ENCODE measurements at places on chromosomes 7 and 10.
A peak's percentile ranks its signal among the peaks of the same experiment; 100 is the strongest.

DNA sequence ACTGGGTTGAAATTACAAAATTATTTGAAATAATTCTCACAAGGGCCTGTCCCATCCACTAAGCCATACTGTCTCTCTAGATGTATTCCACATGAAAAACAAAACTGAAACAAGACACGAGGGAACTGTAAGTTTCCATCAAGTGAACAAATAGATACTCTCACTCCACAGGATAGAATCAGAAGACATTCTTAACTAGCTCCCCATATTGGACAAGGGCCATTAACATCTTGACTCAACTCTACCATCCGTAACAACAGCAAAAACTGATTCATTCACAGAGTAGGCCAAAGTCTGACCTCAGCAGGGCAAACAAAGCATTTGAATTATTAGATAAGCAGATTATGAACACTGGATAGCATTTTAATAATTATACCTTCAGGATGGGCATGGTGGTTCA is 29.1 kb downstream of the UBE2H start:
- DNase-seq = peak; percentile 75

- DNase-seq = no peak
Measured at GRCh38 chr10:70666960-70667798, 5.1 kb upstream of the ADAMTS14 start.

DNA sequence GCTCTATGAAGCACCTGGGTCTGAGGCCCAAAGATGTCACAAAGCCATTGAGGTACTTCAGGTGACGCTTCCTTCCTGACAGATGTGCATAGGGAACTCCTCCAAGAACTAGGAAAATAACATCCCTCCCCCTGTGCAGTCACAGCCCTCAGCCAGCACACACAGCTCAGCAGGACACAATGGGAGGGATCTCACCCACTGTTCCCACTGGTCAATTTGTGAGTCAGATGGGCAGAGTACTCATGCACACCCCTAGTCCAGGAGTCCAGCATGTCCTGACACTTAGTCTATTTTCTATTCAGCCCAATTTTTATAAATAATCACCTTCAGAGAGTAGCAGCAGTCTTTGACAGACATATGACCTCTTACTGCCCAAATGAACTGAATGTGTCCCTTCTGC is 60.7 kb upstream of the PFKP start:
- DNase-seq = no peak

DNA sequence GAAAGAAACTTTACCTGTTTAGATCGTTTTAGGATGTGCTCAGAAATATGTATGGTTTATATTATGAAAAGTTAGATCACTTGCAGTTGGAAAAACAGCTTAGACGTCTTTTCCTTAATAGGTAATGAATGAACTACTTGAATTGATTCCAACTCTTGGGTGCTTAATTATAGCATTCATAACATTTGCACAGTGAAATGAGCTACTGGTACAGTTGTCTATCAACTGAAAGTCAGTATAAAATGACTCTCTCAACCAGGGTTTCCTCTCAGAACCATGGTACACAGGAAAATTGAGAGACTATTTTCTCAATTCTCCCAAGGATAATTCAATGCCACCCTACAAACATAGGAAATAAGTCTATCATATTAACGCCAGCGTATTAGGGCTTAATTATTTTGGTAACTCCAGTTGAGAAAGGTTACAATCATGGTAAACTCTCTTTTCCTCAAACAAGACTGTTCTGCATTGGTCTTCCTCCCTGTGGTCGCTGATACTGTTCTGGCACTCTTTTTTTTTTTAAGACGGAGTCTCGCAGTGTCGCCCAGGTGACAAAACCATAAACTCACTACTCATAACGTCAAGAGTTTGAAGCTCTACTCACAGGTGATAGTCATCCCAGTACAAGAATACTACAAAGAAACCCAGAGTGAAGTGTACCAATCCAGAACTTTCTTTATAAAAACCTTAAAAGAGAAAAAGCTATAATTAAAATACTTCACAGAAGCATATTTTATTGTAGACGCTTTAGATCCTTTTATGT is 2.0 kb downstream of the ANLN start:
- DNase-seq = no peak

GRCh38 chr10:72219235-72219814 is 3.2 kb upstream of the ASCC1 start:
- DNase-seq = no peak

GRCh38 chr7:135317676-135318325 is 84.2 kb downstream of the STRA8 start:
- no peak for DNase-seq

- no peak for DNase-seq
Measured at GRCh38 chr10:110762109-110762848, 109.4 kb upstream of the PDCD4 start.

GRCh38 chr7:23211589-23211988 is 29.7 kb downstream of the NUP42 start:
- no peak for DNase-seq

- DNase-seq = no peak
Measured at GRCh38 chr10:124072106-124072505, 21.3 kb downstream of the CHST15 start.

DNA sequence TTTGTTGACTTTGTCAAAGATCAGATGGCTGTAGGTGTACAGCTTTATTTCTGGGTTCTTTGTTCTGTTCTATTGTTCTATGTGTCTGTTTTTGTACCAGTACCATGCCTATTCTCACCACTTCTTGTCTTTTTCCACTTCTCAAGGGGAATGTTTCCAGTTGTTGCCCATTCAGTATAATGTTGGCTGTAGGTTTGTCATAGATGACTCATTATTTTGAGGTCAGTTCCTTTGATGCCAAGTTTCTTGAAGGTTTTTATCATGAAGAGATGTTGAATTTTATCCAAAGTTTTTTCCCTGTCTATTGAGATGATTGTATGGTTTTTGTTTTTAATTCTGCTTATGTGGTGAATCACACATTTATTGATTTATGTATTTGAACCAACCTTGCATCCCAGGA is 216.7 kb upstream of the RNF32 start:
- no peak for DNase-seq

DNA sequence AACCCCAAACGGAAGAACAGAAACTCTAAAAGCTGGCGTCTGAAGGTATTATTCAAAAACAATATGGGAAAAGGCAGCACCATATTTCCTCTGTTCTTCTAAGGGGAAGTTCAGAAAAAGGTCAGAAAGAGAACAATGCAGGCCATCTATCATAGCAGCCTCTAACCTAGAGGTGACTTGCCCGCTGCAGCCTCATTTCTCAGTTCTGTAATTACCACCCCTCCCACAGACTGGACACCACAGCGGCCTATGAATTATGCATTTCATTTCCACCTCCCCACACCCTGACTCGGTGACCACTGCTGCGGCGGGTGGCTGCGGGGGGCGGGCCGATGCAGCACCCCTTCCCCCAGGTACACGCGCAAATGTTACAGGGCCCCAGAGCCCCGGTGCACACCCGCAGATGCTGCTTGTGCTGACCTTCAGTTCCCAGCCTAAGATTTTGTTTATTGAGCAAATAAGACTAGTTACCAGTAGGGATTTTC is 125.5 kb downstream of the CLEC2L start:
- no peak for DNase-seq

DNA sequence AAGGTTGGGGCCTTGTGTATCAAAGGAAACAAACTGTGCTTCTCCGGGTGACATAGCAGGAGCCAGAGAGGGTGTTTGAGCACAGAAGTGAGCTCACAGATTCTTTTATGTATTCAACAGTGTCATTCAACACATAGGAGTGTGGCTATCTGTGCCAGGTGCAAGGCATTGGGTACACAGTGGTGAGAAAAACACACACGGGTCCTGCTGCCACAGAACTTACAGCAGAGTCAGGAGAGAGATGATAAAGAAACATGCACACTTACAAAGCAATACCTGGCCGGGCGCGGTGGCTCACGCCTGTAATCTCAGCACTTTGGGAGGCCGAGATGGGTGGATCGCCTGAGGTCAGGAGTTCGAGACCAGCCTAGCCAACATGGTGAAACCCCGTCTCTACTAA is 16.3 kb upstream of the ECHDC3 start:
- DNase-seq = no peak

DNA sequence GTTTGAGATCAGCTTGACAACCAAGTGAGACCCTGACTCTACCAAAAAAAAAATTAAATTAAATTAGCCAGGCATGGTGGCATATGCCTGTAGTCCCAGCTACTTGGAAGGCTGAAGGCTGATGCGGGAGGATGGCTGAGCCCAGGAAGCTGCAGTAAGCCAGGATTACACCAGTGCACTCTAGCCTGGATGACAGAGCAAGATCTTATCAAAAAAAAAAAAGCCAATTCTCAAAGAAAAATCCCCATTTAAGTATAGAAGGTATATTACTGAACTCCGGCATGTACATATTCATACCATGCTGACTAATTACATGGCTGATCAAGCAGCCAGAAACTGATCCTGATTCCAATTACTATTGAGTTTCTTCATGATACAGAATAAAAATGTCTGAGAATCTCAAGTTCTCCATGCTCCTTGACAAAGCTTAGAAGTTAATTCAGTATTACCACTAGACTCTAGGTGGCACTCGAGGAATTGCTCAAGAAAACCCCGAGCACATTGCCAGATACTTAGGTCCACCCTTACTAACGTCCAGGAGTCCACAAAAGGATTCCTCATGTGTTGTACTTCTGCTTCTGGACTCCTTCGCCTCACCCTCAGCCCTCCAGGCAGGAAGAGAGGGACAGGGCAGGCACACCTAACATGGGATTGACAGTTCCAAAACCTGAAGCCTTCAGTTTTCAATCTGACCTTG is 148.9 kb downstream of the PARD3 start:
- DNase-seq = peak; percentile 69

DNA sequence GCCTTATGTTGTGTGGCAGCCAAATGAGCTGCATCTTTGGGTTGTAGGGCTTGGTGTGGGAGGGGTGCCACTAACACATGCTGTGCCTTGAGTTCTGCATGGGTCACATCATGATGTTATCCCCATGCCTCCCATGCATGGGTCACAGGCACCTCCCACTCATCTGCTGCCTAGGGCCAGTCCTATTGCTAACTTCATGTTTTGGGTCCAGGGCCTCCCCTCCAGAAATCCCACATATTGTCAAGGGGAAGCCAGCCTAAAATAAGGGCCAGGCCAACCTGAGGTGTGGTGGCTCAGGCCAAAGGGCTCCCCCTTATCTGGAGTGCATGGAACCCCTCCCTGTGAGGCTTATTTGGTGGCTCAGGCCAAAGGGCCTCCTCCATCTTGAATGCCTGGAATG is 299.0 kb downstream of the RPS24 start:
- DNase-seq = no peak

GRCh38 chr7:31493714-31494181 is 20.1 kb upstream of the ITPRID1 start:
- no peak for DNase-seq

DNA sequence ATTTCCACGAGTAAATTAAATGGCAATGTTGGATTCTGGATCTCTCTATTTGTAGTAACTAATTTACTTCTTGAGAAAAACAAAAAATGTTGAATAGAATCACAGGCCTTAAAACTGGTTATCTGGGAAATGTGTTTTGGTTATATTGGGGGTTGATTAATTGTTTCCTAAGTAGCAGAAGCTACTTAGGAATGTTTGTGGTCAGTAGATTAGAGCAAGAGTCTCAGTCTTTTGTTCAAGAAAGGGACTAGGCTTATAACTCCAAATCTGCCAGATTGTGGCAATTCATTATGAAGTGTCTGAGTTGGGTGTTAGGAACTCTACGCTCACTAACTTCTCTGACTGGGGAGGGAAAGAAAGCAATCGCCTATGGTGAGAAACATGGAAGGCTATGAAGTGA is 244.3 kb upstream of the PHYHIPL start:
- no peak for DNase-seq

- peak; percentile 59 for DNase-seq
Measured at GRCh38 chr7:5693529-5693928, 87.9 kb downstream of the RNF216 start.

DNA sequence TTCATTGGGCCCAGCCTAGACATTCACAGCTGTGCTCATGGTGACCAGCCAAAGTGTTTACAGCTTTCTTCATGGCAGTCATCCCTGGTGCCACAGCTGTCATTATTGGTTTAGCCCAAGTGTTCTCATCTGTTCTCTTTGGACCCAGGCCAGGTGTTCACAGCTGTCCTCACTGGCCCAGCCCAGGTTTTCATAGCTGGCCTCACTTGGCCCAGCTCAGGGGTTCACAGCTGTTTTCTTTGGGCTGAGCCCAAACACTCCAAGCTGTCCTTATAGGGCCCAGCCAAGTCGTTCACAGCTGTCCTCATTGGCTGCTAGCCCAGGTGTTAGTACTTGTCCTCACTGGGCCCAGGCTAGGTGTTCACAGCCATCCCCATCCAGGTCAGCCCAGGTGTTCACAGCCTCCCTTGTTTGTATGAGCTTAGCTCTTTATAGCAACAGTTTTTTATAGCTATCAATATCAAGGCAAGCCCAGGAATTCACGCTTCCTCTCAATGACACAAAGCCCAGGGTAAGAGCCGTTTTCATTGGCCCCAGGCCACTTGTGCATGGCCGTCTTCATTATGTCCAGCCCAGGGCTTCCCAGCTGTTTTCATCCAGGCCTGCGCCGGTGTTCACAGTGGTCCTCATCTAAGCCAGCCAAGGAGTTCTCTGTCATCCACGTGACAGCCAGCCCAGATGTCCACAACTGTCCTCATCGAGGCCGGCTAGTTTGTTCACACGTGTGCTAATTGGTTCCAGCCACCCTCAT is 11.6 kb downstream of the FRG2B start:
- no peak for DNase-seq

- DNase-seq = no peak
Measured at GRCh38 chr10:114767101-114767985, 54.2 kb upstream of the FHIP2A start.

DNA sequence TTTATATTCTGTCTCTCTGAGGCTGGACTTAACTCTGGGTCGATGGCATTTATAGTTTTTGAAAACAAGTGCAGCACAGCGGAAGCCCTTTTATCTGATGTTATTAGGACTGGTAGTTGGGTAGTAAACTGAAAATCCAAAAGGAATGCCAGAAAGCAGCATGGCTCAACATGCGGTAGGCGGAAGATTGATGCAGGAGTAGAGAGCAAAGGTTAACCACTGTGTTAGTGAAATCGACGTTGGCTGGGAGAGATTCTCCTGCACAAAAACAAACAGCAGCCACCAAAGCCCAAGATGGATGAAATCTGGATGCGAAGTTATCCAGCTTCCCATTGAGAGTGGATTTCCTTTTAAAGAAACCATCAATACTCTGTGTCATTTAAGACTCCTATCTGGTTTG is 54.5 kb upstream of the EMX2 start:
- DNase-seq = no peak

DNA sequence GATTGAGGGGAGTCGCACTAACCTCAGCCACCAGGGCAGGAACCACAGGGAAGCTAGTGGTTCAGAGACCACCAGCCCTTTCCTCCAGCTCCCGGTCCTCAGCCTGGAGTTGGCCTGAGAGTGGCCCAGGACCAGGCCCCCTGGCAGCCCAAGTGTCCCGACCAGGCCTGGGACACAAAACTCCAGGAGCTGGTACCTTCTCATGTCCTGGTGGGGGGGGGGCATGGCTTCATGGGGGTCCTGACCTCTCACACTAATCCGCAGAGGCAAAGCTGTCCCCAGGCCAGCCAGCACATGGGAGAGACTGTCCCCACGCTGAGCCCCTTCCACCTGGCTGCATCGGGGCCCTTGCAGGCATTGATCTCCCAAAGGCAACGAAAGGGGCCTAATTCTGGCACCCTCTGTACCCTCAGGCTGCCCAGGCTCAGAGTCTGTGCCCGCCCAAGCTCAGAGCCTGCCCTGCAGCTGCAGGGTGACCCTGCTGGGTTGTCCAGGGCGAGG is 28.2 kb downstream of the GPRIN2 start:
- DNase-seq = no peak

- no peak for DNase-seq
Measured at GRCh38 chr7:139034855-139035585, 822 bp downstream of the ZC3HAV1L start.

GRCh38 chr7:154698726-154699291 is 304.1 kb downstream of the PAXIP1 start:
- no peak for DNase-seq

- peak; percentile 31 for DNase-seq
Measured at GRCh38 chr7:90709501-90710465, 113.7 kb downstream of the CDK14 start.
